Adipose tissue (tissue), 3 donors: ENCODE measurements at places on chromosomes 7 and 10. TPM values are rescaled to one million over a fixed set of nuclear protein-coding genes. Genes with fewer than 3 reads are reported as not detected.

Gene AOC1
- 0.07 TPM for polyA plus RNA-seq

Gene CHST15
- 4.1 TPM for polyA plus RNA-seq

Gene SEMA4G
- 1.6 TPM for polyA plus RNA-seq

Gene ACTL6B
- 0.09 TPM for polyA plus RNA-seq

Gene ARHGEF5
- 10.0 TPM for polyA plus RNA-seq

Gene DPYSL4
- polyA plus RNA-seq: 0.54 TPM

Gene VENTX
- polyA plus RNA-seq: 0.28 TPM

Gene IFIT2
- 2.1 TPM for polyA plus RNA-seq

Gene GRB10
- polyA plus RNA-seq: 25.6 TPM

Gene SPDYE11
- polyA plus RNA-seq: not detected

Gene ACBD7
- polyA plus RNA-seq: not detected

Gene ACSL5
- 15.0 TPM for polyA plus RNA-seq

Gene INTS15
- polyA plus RNA-seq: 14.3 TPM

Gene SLC26A3
- 0.27 TPM for polyA plus RNA-seq

Gene CRYGN
- not detected for polyA plus RNA-seq

Gene SLC16A12
- 0.13 TPM for polyA plus RNA-seq

Gene SPDYE6
- polyA plus RNA-seq: 0.16 TPM

Gene FRAT2
- polyA plus RNA-seq: 16.6 TPM

Gene INSYN2A
- polyA plus RNA-seq: not detected

Gene GARIN1A
- polyA plus RNA-seq: 0.44 TPM

Gene EBF3
- 1.8 TPM for polyA plus RNA-seq

Gene GHRHR
- polyA plus RNA-seq: not detected

Gene EN2
- not detected for polyA plus RNA-seq

Gene GDF10
- polyA plus RNA-seq: 0.33 TPM

Gene DMTF1
- polyA plus RNA-seq: 24.3 TPM

Gene CFAP70
- polyA plus RNA-seq: 3.0 TPM

Gene MSANTD7
- 2.5 TPM for polyA plus RNA-seq

Gene FZD1
- 2.7 TPM for polyA plus RNA-seq

Gene ANKRD61
- polyA plus RNA-seq: not detected

Gene POLD2
- polyA plus RNA-seq: 51.4 TPM

Gene PODXL
- 31.1 TPM for polyA plus RNA-seq
